ENCODE measurements at places on chromosomes 2 and 18. TPM values are rescaled to one million over a fixed set of nuclear protein-coding genes. Genes with fewer than 3 reads are reported as not detected.

Gene SMAD2
- 145 TPM for total RNA-seq

Gene MALL
- total RNA-seq = 0.68 TPM

Gene SLC5A7
- total RNA-seq = not detected

Gene METTL4
- total RNA-seq = 12.8 TPM

Gene GPR155
- 5.2 TPM for total RNA-seq

Gene PECR
- total RNA-seq = 6.6 TPM

Gene ANKRD36
- total RNA-seq = 32.5 TPM

Gene TUBA4B
- total RNA-seq = not detected

Gene SCN9A
- total RNA-seq = 6.8 TPM

- DNase-seq = no peak
Observed at GRCh38 chr2:231243866-231244265, 45.4 kb downstream of the ARMC9 start.

- DNase-seq = no peak
Observed at GRCh38 chr2:68726100-68726499, 8.5 kb upstream of the ARHGAP25 start.

GRCh38 chr2:45483997-45484396 lies 127.1 kb downstream of the SRBD1 start:
- no peak for DNase-seq

GRCh38 chr18:41761333-41762018 lies 193.6 kb upstream of the PIK3C3 start:
- no peak for DNase-seq

DNA sequence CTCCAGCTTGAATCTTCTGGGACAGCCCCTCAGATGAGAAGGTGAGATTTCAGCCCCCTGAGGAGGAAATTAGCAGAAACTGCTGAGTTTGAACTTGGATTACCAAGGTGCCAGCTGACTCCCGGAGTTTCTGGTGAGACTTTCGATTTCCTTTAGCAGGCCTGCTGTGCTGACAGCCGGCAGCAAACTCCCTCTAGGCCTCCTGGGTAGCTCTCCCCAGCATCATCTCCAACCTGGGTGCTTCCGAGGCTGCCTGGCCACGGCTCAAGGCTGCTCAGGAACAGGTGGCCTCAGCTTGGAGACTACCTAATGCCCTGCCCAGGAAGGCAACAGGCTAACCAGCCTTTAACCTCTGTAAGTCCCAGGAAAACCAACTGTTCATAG lies 16.5 kb downstream of the SDC1 start:
- DNase-seq = no peak

DNA sequence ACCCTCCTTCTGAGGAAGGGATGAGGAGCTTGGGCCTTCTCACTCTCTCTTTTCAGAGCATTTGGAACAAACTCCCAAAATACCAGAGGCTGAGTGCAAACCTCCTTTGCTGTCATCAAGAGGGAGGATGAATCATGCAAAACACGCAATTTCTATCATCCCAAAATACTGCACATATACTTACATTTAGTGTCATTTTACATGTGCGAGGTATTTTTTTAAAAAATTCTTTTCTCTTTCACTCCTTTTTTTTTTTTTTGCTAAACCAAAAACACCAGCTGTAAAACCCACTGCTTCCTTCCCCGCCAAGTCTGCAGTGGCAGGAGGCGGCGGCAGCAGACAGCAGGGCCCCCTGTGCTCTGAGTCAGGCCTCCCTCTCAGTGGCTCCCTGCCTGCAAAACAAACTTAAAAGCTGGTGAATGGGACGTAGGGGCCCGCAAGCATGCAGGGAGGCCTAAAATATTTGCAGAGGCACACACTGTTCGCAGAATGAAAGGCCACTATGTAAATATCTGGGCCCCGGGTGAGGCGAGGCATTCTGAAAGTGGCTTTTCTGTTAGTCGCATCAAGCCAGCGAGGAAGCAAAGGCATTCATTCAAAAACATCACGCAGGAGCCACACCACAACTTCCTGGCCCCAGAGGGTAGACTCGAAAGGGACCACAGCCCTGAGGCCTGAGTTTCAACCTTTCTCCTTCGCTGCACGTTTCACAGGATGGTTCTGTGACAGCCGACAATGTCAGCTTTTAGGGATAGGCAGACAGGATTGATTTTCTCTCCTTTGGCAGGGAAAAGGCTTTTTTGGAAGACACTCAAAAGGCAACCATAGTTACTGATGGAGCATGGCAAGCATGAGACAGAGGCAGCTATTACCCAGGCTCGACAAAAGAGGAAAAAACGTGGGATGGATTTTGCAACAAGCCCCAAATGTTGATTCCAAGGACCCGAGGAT lies 73.4 kb downstream of the ACTR2 start:
- peak; percentile 90 for DNase-seq

- no peak for DNase-seq
Observed at GRCh38 chr18:27235218-27235870, 50.2 kb upstream of the CHST9 start.

DNA sequence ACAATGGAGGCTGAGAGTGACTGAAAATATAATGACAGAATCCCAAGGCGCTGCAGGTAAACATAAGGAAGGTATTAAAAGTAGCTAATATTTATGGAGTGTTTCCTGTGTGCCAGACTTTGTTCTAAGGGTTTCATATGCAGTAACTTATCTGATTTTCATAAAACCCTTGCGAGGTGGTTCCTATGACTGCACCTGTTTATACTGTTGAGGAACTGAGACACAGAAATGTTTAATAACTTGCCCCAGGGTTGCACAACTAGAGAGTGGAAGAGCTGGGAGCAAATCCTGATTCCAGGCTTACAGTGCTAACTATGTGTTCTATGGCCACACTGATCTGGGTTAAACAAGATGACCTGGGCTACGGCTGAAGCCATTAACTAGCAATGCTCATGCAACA lies 2.4 kb downstream of the SP110 start:
- DNase-seq = no peak

GRCh38 chr18:1846640-1847039 lies 724.7 kb downstream of the METTL4 start:
- no peak for DNase-seq

GRCh38 chr2:227447606-227448005 lies 24.4 kb upstream of the AGFG1 start:
- no peak for DNase-seq

- peak; percentile 56 for DNase-seq
Observed at GRCh38 chr2:1976112-1976511, 231.8 kb upstream of the PXDN start.

- DNase-seq = no peak
Observed at GRCh38 chr18:9787036-9787435, 78.9 kb downstream of the RAB31 start.

DNA sequence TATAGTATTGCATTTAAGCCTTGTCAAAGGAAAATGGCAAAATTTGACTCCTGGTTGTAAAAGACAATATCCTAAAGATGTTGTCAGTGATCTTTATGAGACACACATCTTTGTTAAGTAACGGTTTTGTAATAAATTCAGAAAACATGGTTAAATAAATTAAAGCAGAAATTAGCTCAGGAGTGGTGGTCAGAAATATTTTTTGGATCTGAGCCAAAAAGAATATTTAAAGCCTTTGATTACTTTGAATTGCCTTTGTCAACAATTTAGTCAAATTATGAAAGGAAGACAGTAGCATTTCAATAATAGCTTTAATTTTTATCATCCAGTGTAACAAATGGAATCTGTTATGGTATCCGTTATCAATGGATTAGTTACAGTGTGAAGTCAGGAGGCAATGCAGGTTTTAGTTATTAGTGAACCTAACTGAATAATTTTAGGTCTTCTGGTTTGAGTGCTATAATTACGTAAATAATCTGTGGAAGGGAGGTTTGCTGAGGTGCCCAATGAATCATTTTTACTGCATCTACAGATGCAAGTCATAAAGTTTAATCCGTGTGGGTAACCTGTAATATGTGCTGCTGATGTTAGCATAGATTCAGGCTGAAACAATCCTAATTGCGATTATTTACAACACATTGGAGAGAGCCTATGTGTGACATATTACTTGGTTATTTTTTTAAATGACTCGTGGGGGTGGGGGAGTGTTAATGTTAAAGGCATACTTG lies 42.7 kb downstream of the SMAD4 start:
- no peak for DNase-seq

GRCh38 chr2:211981451-211981850 lies 557.2 kb downstream of the ERBB4 start:
- no peak for DNase-seq

GRCh38 chr2:26174691-26175465 lies 2.0 kb downstream of the GAREM2 start:
- no peak for DNase-seq

DNA sequence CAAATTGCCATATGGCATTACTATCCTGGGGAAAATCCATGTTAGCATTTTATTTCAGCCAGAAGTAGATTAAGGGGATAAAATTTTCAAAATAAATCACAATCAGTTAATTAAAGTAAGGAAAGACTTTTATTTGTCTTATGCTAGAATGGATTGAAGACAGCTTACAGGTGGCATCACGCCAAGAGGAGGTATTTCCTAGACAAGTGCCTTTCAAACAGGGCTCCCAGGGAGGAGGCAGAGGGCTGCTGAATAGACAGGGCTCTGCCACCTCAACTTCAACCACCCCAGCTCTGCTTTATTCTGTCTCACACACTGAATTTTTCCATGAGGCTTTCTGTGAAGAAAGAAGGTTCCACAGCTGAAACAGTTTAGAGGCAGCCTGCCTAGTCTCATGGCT lies 12.2 kb downstream of the CCDC68 start:
- DNase-seq = no peak

DNA sequence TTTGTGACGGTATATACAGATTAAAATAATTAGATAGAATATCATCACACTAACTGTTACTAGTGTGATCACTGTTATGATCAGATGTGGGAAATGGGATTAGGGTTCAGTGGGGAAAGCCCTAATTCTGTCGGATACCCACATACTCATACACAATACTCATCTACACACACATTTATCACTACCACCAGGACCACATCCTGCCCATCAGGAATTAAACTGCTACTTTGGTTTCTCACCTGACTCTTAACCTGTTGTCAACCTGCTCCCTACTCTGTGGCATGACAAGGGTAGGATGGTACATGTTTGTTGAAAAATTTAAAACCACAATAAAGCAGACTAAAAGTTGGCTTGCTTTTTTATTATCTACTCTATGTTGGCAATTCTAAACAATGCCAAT lies 24.8 kb upstream of the CYP26B1 start:
- no peak for DNase-seq

DNA sequence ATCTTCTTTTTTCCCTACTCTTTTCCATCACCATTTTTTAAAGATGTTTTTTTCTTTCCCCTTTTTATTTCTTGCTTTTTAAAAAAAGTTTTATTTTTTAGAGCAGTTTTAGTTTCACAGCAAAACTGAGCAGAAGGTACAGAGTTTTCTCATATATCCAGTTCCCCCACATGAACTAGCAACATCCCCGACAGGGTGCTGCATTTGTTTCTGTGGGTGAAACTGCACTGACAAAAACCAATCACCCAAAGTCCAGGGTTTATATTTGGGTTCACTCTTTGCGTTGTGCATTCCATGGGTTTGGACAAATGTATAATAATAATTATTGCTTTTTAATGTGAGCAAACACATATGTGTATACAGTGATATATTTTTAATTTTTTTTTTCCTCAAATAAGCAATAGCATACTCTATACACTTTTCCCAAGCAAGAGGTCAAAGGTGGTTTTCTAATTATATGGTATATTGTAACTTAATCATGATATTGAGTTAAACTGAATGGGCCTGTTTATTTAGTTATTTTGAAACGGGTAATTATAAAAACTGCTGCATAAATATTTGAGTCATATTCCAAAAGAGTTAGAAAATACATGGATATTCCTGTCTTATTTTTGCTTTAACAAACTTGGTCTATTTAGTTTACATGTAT lies 50.3 kb downstream of the NCK2 start:
- no peak for DNase-seq

GRCh38 chr18:58522132-58522531 lies 106.8 kb downstream of the ALPK2 start:
- no peak for DNase-seq
